ENCODE measurements at places on chromosomes 16 and 17. TPM values are rescaled to one million over a fixed set of nuclear protein-coding genes. Genes with fewer than 3 reads are reported as not detected.

Gene DERL2
- 23.2 TPM for total RNA-seq

Gene FASN
- total RNA-seq = 38.4 TPM

Gene ZFPM1
- total RNA-seq = 0.59 TPM

Gene GAST
- not detected for total RNA-seq

Gene DNAH9
- total RNA-seq = not detected

Gene TBX21
- not detected for total RNA-seq

Gene ARHGAP27
- 2.3 TPM for total RNA-seq

Gene PIRT
- total RNA-seq = not detected

Gene KRT24
- total RNA-seq = not detected

Gene TSR3
- total RNA-seq = 68.2 TPM

Gene PNPO
- 34.2 TPM for total RNA-seq

Gene CWC25
- 8.1 TPM for total RNA-seq

Gene CMTM1
- total RNA-seq = 1.9 TPM

Gene NT5M
- total RNA-seq = 0.83 TPM

Gene RUNDC3A
- total RNA-seq = 0.08 TPM

Gene C17orf67
- 0.68 TPM for total RNA-seq

Gene SHISA9
- under 0.01 TPM for total RNA-seq

Gene RAMP2
- total RNA-seq = 0.30 TPM

Gene NR1D1
- 0.90 TPM for total RNA-seq

Gene FBXL19
- 8.2 TPM for total RNA-seq

Gene VWA3A
- not detected for total RNA-seq

Gene DNAI2
- not detected for total RNA-seq

Gene NOG
- 0.23 TPM for total RNA-seq

Gene PRSS36
- 0.45 TPM for total RNA-seq

Gene ZFHX3
- total RNA-seq = 8.3 TPM

Gene HOXB7
- not detected for total RNA-seq

Gene IL34
- 8.4 TPM for total RNA-seq

Gene RNF112
- 1.6 TPM for total RNA-seq

Gene OTOP3
- not detected for total RNA-seq

Gene CDH1
- total RNA-seq = not detected

Gene SOX8
- not detected for total RNA-seq

Gene CCL4
- not detected for total RNA-seq

Gene SPNS2
- total RNA-seq = 0.23 TPM

Gene JPH3
- total RNA-seq = not detected

Gene GRIN2A
- total RNA-seq = under 0.01 TPM

Gene LAT
- 0.23 TPM for total RNA-seq

Gene CIBAR2
- total RNA-seq = 0.15 TPM

Gene KAT8
- total RNA-seq = 26.8 TPM

Gene KRT15
- total RNA-seq = 0.35 TPM

Gene RGS11
- total RNA-seq = 1.2 TPM
